ENCODE measurements at places on chromosomes 1 and 21.

DNA sequence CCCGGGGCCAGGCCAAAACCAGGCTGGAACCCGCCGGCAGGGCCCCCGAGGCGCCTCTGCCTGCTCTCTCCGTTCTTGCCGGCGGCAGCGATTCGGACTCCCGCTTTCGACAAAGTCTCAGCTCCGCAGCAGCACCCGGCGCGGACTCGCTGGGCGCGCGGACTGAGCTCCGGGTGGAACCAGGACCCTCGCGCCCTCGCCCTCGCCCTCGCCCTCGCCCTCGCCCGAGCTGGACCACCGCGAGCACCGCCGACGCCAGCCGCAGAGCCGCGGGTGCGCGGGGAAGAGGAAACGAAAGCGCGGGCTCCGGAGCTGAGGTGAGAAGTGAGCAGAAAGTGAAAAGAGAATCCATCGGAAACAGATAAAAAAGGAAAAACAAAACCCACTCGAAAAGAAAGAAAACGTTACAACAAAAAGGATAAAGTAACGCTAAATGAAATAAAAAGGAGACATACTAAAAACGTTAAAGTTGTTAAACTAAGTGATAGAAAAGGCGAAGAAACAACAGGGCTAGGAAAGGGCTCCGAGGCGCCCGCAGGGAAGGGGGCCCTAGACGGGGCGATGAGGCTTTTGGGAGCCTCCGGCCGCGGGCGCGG lies 64.9 kb downstream of the MEF2D start:
- H3K27me3 ChIP-seq: peaks cover 91% of the 10 kb centered on the region
- H3K27ac ChIP-seq: no peak overlapping the region
- no peak for DNase-seq
- no peaks in the 10 kb centered on the region for H3K36me3 ChIP-seq

DNA sequence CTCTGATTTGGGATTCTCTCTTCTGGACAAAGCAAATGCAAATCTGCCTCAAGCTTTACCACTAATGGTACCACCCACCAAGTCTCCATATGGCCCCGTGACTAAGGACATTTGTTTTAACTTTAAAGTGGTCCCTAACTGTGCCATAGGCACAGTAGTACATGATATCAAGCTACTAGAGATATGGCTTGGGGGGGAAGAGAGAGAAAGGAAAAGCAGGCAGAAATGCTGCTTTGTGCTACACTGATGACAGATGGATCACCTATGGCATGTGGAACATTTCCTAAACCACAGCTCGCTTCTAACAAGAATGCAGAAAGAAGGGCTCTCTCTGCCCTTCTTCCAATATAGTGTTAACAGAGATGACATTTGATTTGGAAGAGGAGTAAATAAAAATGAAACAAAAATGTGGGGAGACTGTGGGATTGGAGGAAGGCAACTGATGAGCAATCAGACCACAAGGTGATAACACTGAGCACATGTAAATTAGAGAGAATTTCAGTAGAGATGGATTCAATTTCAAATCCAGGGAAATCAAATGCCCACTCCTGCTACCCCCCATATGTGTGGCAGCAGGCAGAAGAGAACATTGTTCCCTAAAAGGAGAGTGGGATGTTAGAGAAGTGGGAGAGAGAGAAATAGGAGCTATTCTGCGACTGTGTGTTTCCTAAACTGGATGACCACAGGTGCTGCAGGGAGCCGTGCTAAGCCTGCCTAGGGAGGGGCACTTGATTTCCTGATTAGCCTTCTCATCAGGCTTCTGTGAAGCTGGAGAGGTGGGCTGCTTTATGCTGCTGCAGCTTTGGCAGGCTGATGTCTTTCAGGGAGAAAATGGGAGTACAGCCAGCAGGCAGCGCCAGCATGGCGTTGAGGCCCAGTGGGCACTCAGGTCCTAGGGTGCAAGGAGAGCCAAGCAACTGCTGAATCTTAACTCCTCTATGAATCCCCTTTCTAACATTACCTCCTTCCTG lies 75.3 kb downstream of the ZNF648 start:
- DNase-seq: no peak
- H3K4me1 ChIP-seq: no peaks in the 10 kb centered on the region
- H3K4me3 ChIP-seq: no peak overlapping the region
- no peaks in the 10 kb centered on the region for H3K36me3 ChIP-seq
- H3K27me3 ChIP-seq: peaks cover 26% of the 10 kb centered on the region

DNA sequence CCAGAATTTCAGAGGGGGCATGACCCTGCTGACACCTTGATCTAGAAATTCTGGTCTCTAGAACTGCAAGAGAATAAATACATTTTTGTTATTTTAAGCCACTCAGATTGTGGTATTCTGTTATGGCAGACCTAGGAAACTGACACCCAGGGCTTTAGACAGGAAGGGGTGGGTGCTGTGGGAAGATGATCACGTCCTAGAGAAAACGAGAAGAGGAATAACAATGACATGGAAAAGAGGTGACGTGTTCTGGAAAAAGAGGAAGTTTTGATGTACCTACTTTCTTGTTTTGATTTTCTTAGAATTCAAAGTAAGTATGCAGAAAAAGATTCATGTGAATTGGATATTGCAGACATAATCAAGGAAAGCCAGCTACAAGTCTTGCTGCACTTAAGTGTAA lies 232.9 kb upstream of the RUNX1 start:
- no peaks in the 10 kb centered on the region for H3K36me3 ChIP-seq
- no peak overlapping the region for H3K4me3 ChIP-seq
- no peaks in the 10 kb centered on the region for H3K27me3 ChIP-seq
- H3K27ac ChIP-seq: no peak overlapping the region
- no peak for DNase-seq

GRCh38 chr1:87219141-87219540 lies 109.5 kb upstream of the LMO4 start:
- H3K4me1 ChIP-seq: no peaks in the 10 kb centered on the region
- no peak overlapping the region for H3K27ac ChIP-seq
- DNase-seq: no peak
- H3K4me3 ChIP-seq: no peak overlapping the region

DNA sequence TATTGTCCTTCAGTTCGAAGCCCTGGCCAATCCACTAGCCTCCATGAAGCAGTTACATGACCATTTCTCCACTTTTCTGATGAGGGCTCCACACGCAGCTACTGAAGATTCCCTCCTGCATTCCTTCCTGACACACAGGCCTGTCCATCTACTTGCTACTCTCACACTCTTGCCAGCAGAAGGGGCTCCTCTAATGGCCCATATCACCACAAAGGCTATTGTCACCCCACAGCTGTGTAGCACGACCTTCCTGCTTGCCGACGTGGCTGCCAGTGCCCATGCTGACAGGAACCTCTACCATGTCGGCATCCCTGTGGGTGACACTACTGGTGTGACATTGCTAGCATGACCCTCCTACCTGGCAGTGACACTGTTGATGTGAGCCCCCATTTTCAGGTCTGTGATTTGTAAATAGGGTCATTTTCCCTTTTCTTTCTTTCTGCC lies 1528.6 kb upstream of the TPTE start:
- H3K4me3 ChIP-seq: no peak overlapping the region
- no peaks in the 10 kb centered on the region for H3K27me3 ChIP-seq
- no peaks in the 10 kb centered on the region for H3K4me1 ChIP-seq

DNA sequence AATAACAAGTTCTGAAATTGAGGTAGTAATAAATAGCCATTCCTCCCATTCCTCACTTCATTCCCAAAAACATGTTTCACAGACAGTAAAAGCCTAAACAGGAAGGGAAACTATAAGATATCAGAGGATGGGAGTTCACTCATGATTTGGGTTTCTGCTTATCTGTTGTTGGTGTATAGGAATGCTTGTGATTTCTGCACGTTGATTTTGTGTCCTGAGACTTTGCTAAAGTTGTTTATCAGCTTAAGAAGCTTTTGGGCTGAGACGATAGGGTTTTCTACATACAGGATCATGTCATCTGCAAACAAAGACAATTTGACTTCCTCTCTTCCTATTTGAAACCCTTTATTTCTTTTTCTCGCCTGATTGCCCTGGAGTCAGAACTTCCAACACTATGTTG lies 26.0 kb upstream of the POFUT2 start:
- DNase-seq: no peak
- H3K27me3 ChIP-seq: peaks cover 4% of the 10 kb centered on the region
- no peak overlapping the region for H3K4me3 ChIP-seq
- no peaks in the 10 kb centered on the region for H3K36me3 ChIP-seq
- H3K27ac ChIP-seq: no peak overlapping the region
- no peaks in the 10 kb centered on the region for H3K4me1 ChIP-seq

- peaks cover 10% of the 10 kb centered on the region for H3K36me3 ChIP-seq
- H3K4me1 ChIP-seq: peaks cover 31% of the 10 kb centered on the region
- no peak overlapping the region for H3K27ac ChIP-seq
- no peaks in the 10 kb centered on the region for H3K27me3 ChIP-seq
- no peak overlapping the region for H3K4me3 ChIP-seq
- DNase-seq: no peak
Observed at GRCh38 chr1:85334962-85335361, 58.5 kb upstream of the BCL10 start.

GRCh38 chr1:23169727-23170335 lies 1.2 kb upstream of the LUZP1 start:
- peak; percentile 87 for DNase-seq
- peaks cover 28% of the 10 kb centered on the region for H3K4me1 ChIP-seq

GRCh38 chr1:30081379-30082102 lies 641.8 kb downstream of the MATN1 start:
- no peaks in the 10 kb centered on the region for H3K27me3 ChIP-seq
- H3K4me3 ChIP-seq: no peak overlapping the region
- H3K4me1 ChIP-seq: peaks cover 31% of the 10 kb centered on the region
- no peak for DNase-seq
- no peaks in the 10 kb centered on the region for H3K36me3 ChIP-seq

GRCh38 chr1:81314513-81315233 lies 486.1 kb upstream of the ADGRL2 start:
- peak overlapping the region; percentile 57 for H3K27ac ChIP-seq
- no peak overlapping the region for H3K4me3 ChIP-seq
- peaks cover 17% of the 10 kb centered on the region for H3K4me1 ChIP-seq
- H3K36me3 ChIP-seq: no peaks in the 10 kb centered on the region

DNA sequence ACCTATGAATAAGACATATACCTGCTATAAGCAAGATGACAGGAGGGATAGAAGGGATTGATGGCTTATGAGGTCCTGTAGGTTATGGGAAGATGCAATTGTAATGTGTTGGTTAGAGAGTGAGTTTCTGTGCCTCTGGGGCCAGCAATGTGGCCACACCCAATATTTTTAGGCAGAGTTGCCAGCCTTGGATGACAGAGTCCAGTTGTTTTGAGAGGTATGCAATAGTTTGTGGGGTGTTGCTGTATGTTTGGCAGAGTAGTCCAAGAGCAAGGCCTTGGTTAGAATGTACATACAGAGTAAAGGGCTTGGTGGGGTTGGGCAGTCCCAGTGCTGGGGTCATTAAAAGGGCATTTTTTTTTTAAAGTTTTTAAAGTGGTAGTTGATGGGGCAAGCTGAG lies 36.6 kb upstream of the PLA2G5 start:
- no peak overlapping the region for H3K4me3 ChIP-seq
- peaks cover 5% of the 10 kb centered on the region for H3K27me3 ChIP-seq
- no peaks in the 10 kb centered on the region for H3K4me1 ChIP-seq
- no peaks in the 10 kb centered on the region for H3K36me3 ChIP-seq
- DNase-seq: no peak

Data from A673 (cell line).